ENCODE measurements at places on chromosomes 4 and X.
A peak's percentile ranks its signal among the peaks of the same experiment; 100 is the strongest.

DNA sequence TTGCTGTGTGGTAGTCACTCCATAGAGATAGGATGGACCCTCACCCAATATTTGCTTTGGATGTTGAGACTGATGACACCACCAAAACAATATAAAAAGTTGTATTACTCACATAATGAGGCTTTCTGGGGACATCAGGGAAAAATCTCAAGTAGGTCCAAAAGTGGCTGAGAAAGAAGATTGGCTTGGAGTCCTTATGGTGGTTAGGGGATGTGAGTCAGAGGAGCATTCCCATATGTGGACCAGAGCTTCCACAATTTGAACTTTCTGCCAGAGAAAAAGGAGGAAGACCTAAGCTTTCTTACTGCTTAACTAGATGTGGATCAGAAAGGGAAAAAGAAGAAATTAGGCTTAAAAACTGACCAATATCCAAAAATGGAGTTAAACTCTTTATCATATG is 460.5 kb downstream of the SH3BGRL start:
- no peak for DNase-seq

GRCh38 chr4:83449009-83449408 is 6.6 kb downstream of the HELQ start:
- DNase-seq = no peak

- DNase-seq = no peak
Measured at GRCh38 chr4:139489638-139490037, 35.7 kb downstream of the RAB33B start.

DNA sequence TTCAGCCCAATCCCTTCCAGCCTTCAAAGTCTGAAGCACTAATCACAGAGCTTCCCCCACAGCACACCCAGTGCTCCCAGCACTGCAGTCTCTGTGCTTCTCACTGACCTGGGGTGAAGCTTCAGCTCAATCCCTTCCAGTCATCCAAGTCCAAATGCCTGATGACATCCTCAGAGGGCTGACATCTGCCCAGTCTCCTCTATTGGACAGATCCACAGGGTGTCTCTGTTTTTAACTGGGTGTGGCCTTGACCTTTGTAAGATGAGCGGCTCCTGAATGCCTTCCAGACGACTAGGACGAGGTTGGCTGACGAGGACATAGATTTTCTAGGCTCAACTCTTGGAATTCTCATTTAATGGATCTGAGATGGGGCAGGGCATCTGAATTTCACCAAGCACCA is 7.6 kb upstream of the SLC2A9 start:
- no peak for DNase-seq

- no peak for DNase-seq
Measured at GRCh38 chr4:94939791-94940519, 182.2 kb downstream of the BMPR1B start.

DNA sequence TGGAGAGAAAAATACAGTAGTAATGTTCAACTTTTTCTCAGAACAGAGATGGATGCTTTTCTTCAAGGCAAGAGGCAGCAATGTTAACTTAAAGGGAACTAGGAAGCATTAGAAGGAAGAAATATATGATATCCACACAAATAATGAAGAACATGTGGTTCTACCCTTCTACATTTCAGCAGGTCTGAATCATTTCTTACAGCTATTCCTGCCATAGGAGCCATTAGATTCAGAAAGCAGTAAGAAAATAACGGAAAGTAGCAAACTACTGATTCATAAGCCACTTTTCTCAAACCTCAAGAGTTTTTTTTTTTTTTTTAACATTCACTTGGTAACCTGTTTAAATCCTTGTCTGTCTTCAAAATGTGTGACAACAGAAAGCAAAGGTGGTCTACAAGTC is 1251.6 kb upstream of the AGA start:
- DNase-seq = no peak

DNA sequence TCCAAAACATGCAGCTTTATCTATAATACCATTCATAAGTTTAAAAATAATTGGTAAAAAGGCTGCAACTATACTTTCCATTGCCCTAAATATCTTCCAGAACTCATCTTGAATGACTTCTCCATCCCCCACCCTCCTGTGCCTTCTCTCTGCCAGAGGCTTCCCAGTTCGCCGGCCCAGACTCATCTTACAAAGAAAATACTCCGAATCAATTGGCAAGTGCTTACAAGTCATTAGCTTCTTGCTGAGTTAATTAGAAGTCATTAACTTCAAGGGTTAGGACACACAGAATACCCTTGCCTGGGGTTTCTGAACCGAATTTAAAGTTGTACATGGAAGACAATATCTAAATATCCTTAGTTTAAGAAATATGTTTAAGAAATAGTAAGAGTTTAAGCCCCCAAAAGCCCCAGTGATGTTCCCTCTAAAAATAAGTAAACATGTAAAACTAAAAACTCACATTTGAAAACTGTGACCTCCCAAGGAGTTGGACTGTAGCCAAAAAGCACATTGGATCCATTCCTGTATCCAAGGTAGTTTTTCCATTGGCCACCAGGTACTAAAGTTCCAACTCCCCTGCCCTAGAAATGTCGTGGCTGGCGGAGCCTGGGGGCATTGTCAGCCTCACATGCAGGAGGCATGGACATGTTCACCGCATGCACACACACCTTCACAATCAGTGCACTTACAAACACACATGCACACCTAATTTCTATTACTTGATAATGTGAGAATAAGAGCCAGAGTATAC is 535.2 kb upstream of the FAT1 start:
- DNase-seq = no peak

- no peak for DNase-seq
Measured at GRCh38 chr4:183181081-183181480, 82.0 kb downstream of the WWC2 start.

DNA sequence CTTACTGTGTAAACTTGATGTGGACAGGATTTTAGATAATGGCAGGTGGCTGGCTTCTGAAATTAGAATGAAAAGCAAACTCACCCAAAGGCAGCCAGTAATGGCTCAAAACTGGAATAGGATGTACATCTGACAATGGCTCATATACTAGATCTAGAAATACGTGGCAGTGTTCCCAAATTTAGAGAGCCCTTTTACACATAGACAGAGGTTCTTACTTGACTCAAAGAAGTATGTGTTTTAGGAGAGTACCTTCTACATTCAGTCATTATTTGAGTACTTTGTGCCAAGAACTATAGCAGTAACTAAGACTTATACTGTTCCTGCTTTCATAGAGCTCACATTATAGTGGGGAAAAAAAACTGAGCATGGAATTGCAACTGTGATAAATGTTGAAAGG is 48.0 kb downstream of the UBE2K start:
- DNase-seq = no peak

DNA sequence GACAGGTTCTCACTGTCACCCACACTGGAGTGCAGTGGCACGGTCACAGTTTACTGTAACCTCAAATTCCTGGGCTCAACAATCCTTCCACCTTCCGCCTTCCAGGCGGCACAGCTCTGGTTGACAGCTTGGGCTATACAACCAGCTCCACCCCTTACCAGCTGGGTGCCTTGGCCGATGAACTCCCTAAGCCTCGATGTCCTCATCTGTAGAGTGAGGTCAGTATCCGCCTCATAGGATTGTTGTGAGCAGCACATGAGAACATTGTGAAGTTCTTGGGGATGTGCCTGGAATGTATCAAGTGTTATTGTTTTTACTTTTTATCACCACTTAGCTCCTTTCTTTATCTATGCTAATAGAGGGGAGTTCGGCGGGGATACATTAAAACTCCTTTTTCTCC is 23.3 kb downstream of the UCHL1 start:
- no peak for DNase-seq

GRCh38 chr4:13597141-13597540 is 30.4 kb downstream of the BOD1L1 start:
- DNase-seq = no peak

GRCh38 chr4:18529482-18529881 is 507.9 kb upstream of the LCORL start:
- DNase-seq = no peak

- DNase-seq = no peak
Measured at GRCh38 chrX:95248386-95248785, 1436.3 kb upstream of the DIAPH2 start.

DNA sequence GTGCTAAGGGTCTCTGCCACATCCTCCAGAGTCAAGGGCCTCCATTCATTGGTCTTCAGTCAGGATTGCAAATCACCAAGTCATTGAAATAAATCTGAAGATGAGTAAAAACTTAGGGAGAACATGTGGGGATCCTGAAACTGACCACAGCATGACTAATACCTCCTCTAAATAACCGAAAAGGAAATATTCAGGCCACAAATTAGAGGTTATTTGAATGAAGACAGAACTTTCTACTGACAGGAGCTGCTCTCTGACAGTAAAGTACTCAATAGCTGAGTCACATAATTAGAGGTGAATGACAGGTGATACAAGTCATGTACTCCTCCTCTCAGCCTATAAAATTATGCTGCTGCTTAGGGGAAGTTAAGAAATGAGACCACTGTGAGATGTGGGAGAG is 240.2 kb upstream of the F9 start:
- DNase-seq = no peak

DNA sequence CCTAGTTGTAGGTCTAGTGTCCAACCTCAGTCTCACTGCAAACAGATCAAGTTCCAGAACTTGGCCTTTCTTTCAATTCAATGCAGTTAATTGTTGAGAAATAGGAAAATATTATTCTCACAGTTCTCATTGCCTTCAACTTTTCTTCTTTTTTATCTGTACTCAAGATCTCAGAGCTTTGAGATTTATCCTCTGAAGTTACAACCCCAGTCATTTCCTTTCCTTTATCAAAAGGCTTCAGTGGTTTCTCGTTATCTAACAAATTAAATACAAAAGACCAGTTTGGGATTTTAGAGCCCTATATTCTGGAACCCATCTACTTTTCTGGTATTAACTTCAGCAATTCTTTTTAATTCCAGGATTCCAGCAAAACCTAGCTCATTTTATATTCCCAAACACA is 130.2 kb downstream of the TMA16 start:
- no peak for DNase-seq

DNA sequence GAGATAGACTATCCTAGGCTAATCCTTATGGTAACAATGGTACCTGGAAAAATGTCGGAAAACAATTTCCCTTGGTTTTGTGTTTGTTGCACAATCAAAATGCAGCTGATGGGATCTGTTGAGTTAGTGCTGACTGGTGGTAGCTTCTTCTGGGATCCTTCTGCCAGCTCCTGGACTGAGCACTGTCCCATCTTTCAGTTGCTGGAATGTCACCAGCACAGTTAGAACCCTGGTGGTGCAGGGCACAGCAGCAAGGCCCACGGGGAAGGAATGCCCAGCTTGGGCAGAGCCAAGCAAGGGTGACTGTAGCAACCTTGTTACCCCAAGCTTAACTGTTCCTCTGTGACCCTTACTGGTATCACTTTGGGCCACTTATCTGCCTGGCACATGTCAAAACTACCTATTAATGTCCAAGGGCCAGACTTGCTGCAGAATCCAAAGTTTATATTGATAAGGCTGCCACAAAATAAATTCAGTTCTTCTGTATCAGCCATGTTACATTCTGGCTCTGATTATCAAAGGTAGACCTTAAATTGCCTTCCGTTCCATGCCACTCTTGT is 53.1 kb downstream of the GK start:
- DNase-seq = no peak

DNA sequence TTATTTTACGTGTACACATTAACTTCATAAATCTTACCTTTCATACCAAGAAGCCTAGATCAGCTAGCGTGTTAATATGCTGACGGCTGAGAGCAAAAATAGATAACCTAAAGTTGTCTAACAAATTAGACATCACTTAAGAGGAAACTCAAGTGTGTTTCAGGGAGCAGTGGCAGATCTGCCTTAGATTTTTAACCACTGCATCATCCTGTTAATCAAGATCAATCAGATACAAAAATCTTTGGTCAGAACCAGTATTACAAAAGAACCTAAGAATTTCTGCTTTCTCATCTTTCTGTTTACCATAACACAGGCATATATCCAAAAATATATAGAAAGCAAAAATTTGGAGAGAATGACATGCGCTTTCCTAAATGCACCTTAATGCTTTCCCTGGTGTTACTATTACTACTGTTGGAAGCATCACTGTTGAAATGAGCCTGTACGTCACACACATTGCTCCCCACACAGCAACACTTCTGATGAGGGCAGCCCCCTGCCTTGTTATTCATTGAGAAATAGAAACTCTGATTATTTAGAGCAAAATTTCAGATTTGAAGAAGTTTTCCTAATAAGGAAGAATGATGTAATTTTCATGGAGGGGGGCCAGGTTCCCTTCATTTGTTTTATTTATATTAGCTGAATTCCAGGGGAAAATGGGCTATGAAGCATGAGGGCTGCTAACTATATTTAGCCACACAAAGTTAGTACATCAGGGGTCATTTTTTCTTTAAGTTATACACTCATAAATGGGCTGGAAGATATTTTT is 152.3 kb downstream of the CBR4 start:
- no peak for DNase-seq

GRCh38 chrX:38891641-38892413 is 90.6 kb downstream of the MID1IP1 start:
- DNase-seq = no peak

DNA sequence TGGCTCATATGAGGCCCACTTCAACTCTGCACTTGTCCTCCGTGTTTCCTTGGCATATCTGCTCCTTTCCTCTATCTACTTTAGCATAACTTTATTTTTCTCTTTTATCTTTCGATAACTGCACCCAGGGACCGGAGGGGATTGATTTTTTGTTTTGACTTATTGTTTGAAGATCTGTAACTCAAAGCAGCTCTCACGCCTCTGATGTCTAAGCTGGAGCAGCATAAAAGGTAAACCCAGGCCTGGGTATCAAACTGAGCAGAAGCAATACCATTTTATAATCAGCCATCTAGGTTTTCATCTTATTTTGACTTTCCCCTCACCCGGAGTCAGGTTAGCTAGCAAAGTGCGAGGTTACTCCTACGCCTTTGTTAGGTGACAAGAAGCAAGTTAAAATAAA is 28.4 kb downstream of the LEF1 start:
- DNase-seq = no peak

GRCh38 chrX:153731117-153731844 is 6.6 kb downstream of the ABCD1 start:
- DNase-seq = peak; percentile 41

- DNase-seq = no peak
Measured at GRCh38 chrX:119187298-119187697, 48.8 kb upstream of the PGRMC1 start.

DNA sequence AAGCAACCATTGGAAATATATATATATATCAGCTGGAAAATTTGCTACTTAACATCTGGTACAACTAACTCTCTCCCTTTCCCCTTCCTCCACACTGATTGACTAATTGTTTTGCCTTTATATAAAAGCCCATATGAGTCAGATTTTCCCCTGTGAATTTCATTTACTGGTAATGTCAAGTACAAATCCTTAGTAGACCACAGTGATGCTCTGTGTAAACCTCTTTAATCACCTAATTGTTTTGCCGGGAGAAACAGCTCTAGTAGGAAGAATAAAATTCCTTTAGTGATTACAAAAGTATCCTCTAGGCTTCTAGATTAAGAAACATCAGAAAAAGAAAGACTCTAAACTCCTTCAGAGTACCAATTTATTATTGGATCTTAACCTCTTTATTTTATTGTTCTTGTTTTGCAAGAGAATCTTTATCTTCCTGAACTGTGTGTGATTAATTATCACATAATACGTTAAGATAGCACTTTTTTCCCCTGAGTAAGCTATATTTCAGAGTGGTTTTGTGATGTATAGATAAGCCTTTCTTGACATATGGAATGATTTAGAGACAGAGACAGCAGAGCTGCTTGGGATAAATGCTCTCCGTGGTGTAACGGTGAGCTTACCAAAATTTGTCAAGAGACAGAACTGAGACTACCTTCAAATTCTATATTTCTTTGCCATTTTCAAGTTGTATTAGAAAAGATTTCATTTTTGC is 1606.4 kb upstream of the TENM3 start:
- DNase-seq = no peak

- no peak for DNase-seq
Measured at GRCh38 chrX:123358457-123358856, 174.4 kb downstream of the GRIA3 start.

- DNase-seq = no peak
Measured at GRCh38 chr4:147430111-147430510, 50.8 kb upstream of the EDNRA start.
